ENCODE measurements at places on chromosomes 16 and 17.

DNA sequence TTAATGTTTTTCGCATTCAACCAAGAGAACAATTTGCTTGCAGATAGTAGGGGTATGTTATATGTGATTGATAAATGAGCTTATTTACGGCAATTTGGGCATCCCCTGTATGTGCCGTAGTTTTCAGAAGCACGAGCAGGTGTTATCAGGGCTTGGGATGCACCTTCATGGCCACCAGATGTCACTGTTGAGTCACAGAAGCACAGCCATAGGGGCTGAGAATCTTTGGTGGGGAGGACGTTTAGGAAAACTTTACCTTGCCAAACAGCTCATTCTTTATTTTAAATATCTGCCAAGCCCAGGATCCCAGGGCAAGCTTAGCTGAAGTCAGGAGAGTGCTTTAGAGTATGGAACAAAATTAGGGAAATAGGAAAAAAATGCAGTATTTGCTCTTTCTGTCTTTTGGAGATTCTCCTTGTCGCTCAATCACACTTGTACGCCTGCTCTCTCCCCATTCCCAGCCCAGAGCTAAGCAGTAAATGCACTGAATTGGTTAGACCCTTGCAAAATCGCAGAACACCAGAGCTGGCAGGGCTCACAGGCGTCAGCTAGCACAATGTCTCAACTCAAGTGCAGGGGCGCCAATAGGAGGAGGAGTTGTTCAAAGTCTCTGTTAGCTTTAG, 93.6 kb upstream of the MPHOSPH6 start:
- peak; percentile 16 for DNase-seq

GRCh38 chr16:89748921-89749320, 27.6 kb downstream of the ZNF276 start:
- DNase-seq, result no peak

DNA sequence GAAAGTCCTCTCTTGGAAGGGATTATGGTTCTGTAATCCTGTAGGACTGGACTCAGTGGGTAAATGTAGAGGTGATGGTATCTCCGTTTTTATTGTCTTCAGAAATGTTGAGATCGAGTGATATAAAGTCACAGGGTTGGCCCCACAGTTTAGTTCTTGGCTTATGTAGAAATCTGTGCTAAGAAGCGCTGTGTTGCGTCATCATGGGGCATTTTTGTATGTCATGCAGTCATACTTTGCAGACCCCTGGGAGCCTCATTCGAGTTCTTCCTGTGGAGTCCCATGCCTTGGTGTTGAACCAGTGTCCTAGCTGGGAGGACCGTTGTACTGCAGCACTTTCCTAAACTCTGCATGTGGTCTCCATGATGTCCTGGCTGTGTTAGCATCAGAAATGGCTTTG, 619.7 kb downstream of the MAF start:
- DNase-seq, result no peak

- DNase-seq, result peak; percentile 69
Observed at GRCh38 chr16:4416200-4417032, at the start of gene CORO7. TSS of gene CORO7 (minus strand) at chr16:4416596. CDS start at chr16:4416518, 78 bp downstream.

- DNase-seq, result no peak
Observed at GRCh38 chr17:20310481-20310880, 156.9 kb downstream of the LGALS9B start.

- DNase-seq, result peak; percentile 35
Observed at GRCh38 chr16:57578521-57579360, 36.3 kb downstream of the ADGRG5 start.

DNA sequence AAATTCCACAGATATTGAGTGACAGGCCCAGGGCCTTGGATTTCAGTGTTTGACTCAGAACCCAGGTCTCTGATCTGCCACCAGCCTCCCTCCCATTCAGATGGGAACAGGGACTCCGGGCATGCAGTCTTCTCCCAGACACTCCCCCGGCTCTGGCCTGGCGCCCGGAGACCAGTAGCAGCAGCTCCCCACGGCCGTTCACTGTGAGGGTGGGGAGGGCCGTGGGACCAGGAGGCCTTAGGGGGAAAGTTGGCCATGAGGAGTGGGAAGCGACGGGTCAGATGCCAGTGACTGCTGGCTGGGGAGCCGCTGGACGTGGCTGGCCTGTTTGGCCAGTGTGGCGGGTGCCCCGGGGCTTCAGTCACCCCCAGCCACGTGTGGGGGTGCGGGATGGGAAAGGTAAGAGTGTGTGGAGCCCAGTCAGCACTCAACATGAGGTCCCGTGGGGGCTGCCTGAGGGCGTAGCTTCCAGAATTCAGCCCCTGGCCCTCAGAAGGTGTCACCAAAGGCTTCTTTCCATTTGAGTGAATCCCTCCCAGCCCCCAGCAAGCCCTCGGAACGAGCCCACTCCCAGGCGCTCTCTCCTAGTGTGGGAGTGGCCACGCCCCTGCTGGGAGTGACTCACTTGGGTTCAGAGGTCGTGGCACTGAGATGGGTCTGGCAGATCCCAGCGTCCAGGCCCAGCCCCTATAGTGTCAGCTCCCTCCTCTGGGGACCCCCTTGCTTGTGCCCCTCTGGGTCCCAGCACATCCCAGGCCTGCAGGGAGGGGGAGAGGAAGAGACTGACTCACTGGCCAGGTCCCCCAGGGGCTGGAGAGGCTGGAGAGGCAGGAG, 309.4 kb downstream of the SEC14L1 start:
- DNase-seq, result peak; percentile 34

DNA sequence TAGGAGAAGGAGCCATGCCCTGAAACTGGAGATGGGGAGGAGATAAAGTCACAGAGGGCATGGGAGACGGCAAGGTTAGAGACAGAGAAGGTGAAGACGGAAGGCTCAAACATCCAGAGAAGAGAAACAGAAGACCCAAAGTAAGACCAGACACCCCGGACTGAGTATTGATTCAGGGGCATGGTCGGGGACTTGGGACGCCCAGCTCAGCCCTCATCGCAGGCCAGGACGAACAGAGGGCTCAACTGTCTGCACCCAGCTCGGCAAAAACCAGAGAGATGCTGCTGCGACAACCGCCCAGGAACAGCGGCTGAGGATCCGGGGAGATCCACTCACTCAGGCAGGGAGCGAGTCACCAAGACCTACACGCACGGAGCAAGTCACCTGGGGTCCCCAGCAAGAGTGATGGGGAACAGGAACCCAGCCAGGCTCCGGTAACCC, 999 bp downstream of the XYLT1 start:
- no peak for DNase-seq

- no peak for DNase-seq
Observed at GRCh38 chr17:6435051-6435450, at the start of gene AIPL1. TSS of gene AIPL1 (minus strand) at chr17:6435121. CDS start at chr17:6435104, 17 bp downstream.

GRCh38 chr17:61750656-61751055, 112.7 kb downstream of the BRIP1 start:
- no peak for DNase-seq

DNA sequence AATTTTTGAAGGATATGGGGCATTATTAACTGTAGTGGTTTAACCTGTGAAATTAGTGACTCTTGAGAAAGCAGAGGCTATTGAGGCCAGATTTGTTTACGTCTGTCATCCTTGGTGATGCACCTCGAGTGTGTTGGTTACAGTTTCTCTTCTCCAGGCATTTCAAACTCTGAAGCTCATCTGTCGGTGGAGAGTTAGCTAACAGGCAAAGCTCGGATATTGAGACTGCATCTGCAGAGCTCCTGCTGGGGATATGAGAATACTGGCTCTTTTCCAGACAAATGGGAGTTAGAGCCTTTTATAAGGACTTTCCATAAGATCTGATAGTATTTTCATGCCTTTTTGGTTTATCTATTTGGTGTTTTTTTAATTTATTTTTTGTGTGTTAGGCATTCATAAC, 6.7 kb downstream of the CLEC16A start:
- no peak for DNase-seq

GRCh38 chr16:84177741-84178073, 9.2 kb downstream of the TAF1C start:
- no peak for DNase-seq

DNA sequence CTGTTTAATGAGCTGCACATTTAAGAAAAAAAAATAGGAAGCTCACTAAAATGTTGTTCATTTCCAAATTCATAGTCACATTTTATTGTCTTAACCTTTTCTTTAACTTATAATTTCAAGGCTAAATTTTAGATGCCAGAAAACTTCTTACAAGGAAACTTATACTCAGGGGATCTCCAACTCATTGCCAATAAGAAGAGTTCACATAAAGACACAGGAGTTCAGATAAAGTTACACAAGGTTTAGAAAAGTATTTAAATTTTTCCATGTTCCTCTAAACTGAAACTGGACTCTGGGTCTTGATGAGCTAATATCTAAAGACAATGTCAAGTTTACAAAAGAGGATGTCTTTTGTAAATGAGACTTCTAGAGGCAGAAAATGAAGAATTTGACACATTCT, 190.7 kb upstream of the KCNJ16 start:
- no peak for DNase-seq

GRCh38 chr16:57264950-57265371, 19.5 kb downstream of the PLLP start:
- no peak for DNase-seq

GRCh38 chr17:17057057-17057551, 14.8 kb downstream of the MPRIP start:
- no peak for DNase-seq

DNA sequence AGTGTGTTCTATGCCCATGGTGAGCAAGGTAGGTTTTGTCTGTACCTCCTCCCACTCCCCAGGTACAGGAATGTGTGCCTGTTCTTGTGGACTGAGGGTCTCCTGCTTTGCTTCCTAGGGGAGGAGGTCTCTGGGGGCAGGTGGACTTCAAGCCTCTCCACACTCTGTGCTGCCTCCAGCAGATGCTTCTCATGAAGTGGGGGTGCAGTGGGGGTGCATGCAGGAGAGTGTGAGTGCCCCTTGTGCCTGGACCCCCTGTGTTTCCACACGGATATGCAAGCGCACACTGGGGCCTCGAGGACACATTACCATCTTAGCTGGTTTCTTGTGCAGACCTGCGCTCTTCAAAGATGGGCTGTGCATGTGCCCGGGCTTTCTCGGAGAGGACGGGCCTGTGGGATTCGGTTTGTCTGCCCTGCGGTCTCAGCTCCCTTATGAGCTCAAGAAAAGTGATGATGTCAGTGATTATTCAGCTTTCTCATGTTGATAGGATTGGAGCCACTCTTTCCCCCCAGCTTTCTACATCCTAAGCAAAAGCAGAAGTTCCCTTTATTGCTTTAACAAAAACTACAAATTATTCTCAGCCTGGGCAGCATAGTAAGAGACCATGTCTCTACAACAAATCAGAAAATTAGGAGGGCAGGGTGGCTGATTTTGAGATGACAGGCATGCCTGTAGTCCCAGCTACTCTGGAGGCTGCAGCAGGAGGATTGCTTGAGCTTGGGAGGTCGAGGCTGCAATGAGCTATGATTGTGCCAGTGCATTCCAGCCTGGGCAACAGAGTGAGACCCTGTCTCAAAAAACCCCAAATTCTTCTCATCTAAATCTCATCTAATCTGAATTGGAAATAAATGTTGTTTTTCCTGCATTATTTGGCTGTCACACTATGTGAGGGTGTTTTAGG, 86.8 kb downstream of the RPTOR start:
- no peak for DNase-seq

- no peak for DNase-seq
Observed at GRCh38 chr16:75320435-75320834, 69.0 kb upstream of the BCAR1 start.

GRCh38 chr16:58043571-58044155, 18.1 kb downstream of the MMP15 start:
- no peak for DNase-seq

DNA sequence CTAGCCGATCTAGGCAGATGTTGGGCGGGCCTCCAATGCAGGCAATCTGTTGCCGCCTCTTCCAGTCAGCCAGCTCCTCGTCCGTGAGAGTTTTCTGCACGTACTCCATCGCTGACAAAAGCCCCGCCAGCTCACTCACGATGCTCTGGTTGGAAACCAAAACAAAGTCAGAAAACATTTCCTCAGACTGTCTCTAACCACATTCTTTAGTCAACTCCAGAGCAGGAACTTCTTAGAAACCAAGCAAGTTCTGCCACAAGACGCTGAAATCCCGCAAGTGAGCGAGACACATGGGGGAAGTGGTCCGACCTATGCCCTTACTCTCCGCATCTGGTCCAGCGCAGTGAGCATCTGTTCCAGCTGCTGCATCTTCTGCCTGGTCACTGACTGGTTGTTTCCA, 49.1 kb downstream of the STAT5A start:
- no peak for DNase-seq

DNA sequence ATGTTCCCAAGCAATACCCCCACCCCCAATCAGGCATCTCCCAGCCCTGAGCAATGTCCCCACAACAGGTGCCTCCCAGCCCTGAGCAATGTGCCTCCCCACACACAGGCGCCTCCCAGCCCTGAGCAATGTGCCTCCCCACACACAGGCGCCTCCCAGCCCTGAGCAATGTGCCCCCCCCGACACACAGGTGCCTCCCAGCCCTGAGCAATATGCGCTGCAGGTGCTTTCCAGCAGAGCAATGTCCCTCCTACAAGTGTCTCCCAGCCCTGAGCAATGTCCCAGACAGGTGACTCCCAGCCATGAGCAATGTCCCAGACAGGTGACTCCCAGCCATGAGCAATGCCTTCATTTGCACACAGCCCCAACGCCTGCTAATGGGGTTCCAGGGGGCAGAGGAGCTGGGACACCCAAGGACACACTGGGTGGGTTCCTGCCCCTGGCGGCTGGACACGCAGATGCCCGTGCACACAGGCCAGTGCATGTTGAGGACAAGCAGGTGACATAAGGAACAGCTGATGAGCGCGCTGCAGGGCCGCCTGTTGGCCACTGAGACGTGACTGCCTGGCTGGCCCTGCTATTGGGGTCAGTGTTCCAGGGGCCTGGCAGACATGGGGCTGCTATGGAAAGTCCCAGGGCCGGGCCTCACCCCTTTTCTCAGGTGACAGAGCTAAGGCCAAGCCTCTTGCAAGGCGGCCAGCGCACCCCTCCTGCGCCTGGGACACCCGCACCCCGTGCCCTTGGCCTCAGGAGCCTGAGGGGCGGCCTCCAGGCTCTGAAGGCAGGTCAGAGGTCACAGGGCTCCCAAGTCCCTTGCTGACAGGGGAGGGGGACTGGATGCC, 26.9 kb upstream of the PABPN1L start:
- no peak for DNase-seq

GRCh38 chr16:65071433-65072311, 50.2 kb downstream of the CDH11 start:
- no peak for DNase-seq

GRCh38 chr17:40956401-40957254, 10.1 kb downstream of the KRT39 start:
- DNase-seq, result no peak

DNA sequence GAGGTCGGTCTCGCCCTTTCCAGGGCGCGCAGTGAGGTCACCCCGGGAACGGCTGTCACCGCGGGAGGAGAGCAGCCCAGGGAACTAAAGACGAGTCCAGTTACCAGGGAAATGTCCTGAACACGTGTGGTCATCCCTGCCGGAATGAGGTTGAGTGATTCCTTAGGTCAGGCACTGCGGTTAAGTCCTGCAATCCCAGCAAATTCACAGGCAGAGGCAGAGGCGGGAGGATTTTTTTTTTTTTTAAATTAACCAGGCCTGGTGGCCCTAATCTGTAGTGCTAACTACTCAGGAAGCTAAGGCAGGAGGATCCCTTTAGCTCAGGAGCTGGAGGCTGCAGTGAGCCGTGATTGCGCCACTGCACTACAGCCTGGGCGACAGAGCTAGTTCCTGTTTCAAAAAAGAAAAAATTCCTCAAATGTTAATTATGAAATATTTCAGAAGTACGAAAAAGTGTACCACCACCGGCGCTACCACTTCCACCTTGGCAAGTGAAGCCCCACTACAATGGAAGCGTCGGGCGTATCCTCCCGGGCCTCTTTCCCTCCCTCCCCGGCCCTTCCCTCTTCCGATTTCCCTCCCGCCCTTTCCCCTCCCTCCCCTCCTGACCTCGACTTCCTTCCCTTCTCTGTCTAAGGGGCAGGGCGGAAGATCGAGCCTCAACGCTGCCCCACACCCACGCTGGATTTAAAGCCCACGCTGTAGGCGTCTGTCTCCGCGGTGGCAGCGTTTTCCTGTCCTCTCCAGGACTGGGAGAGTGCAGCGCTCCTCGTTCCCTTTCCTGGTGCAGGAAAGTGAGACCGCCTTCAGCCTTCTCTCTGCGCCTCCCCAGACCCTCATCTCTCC, 27.3 kb downstream of the SLFN11 start:
- DNase-seq, result no peak

Measured in NCI-H1694 (cell line).